ENCODE measurements at places on chromosomes 5 and 9. TPM values are rescaled to one million over a fixed set of nuclear protein-coding genes. Genes with fewer than 3 reads are reported as not detected.

SLC6A3 gene
- not detected for polyA plus RNA-seq

SLC45A2 gene
- not detected for polyA plus RNA-seq

TMEM174 gene
- polyA plus RNA-seq, result not detected

SLC27A4 gene
- polyA plus RNA-seq, result 12.7 TPM

IRX1 gene
- polyA plus RNA-seq, result not detected

PALM2AKAP2 gene
- polyA plus RNA-seq, result not detected

PRLR gene
- not detected for polyA plus RNA-seq
